ENCODE measurements at places on chromosomes 13 and 19. TPM values are rescaled to one million over a fixed set of nuclear protein-coding genes. Genes with fewer than 3 reads are reported as not detected.

SLC7A10 gene
- total RNA-seq, result not detected

SMIM24 gene
- total RNA-seq, result 0.26 TPM

SLC10A2 gene
- total RNA-seq, result not detected

CEACAM4 gene
- not detected for total RNA-seq

CD33 gene
- 0.15 TPM for total RNA-seq

CCL25 gene
- not detected for total RNA-seq

KIR3DL1 gene
- total RNA-seq, result not detected

GZMM gene
- total RNA-seq, result 0.56 TPM

ZNF729 gene
- not detected for total RNA-seq

PLPP2 gene
- 76.6 TPM for total RNA-seq

LGALS7B gene
- total RNA-seq, result not detected

MISP3 gene
- total RNA-seq, result 3.7 TPM

CTU1 gene
- 14.4 TPM for total RNA-seq

SPATA13 gene
- 10.0 TPM for total RNA-seq

PLIN5 gene
- total RNA-seq, result 0.28 TPM

TBXA2R gene
- 0.79 TPM for total RNA-seq

ZFP82 gene
- 1.6 TPM for total RNA-seq

ZNF793 gene
- not detected for total RNA-seq

DCT gene
- not detected for total RNA-seq
